ENCODE measurements at places on chromosomes 1 and 21.

- DNase-seq: no peak
Measured at GRCh38 chr1:170545476-170545875, 13.5 kb downstream of the GORAB start.

- DNase-seq: peak; percentile 24
Measured at GRCh38 chr1:26274801-26275425, 5.0 kb upstream of the SH3BGRL3 start.

GRCh38 chr1:45043094-45043493 lies 31.0 kb downstream of the UROD start:
- no peak for DNase-seq

DNA sequence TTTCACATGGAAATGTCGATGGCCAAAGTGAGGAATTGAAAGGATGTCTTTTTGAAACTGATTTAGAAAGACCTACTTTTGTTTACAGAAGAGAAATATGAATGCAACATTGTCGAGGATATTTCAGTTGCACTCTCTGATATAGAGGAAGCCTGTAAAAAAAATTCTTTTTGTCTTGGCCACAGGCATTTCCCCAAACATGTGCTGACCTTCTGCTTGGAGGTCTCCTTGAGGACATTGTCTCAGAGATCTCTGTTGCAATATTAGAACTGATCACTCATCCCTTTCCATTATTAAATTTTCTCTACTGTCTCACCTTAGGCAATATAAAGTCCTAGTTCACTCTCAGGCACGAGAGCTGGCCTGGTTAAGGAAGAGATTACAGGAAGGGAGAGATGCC lies 16.0 kb downstream of the S100A11 start:
- no peak for DNase-seq

DNA sequence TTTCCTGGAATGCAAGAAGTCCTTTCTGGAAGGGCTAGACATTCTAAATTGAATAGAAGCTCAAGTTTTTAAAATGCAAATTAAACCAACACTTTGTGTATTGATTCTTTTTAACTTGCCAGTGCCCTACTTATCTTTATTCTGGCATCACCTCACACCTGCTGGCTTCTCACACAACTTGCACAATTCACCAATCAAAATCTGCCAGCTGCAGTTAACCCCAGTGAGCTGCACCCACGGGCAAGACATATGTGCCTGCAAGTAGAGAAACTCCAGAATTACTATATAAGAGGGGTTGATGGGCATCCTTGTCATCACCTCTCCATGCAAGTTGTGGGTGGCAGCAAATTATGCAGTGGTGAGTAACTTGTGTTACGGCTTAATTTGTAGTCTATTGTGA lies 11.7 kb upstream of the PLPPR4 start:
- no peak for DNase-seq

Measured in GM12865 (cell line).